ENCODE measurements at places on chromosomes 5 and 9.

- H3K4me1 ChIP-seq: no peaks in the 10 kb centered on the region
- H3K36me3 ChIP-seq: no peaks in the 10 kb centered on the region
- no peak for DNase-seq
- H3K27me3 ChIP-seq: no peaks in the 10 kb centered on the region
These were observed 71.6 kb upstream of the GALNT10 start for GRCh38 chr5:154118893-154119336.

DNA sequence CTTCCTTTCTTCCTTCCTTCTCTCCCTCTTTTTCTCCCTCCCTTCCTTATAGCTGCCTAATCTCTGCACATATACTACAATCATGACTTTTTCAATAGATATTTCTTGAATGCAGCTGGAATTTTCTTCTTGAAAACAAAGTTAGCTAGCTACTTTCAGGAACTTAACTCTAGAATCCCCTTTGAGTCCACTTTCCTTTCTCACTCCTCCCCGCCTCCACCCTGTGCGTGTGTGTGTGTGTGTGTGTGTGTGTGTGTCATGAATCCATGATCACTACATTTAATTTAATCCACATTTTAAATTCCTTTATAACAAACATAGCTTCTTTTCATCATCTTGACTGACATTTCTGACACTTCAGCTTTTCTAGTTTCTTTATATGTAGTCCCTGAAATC is 167.5 kb upstream of the KLF9 start:
- H3K4me1 ChIP-seq: no peaks in the 10 kb centered on the region
- no peak overlapping the region for H3K4me3 ChIP-seq
- no peak for DNase-seq

DNA sequence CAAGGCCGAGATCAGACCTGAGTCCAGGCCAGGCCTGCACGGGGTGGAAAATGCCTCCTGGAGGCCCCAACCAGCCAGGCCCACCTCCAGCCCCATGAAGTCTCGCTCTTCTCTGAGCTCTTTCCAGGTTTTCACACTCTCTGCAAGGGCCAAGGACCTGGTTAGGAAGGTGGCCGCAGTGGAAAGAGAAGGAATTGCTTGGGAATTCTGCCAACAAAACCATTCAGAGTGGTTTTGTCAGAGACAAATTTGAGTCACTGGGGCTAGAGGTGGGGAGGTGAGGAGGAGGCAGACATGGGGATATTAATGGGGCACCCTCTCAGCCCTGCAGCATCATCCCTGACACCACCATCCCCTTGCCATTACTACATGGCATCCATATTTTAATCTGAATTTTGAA is 261.0 kb downstream of the ROR2 start:
- no peaks in the 10 kb centered on the region for H3K27me3 ChIP-seq
- H3K4me3 ChIP-seq: no peak overlapping the region
- H3K27ac ChIP-seq: no peak overlapping the region
- no peaks in the 10 kb centered on the region for H3K36me3 ChIP-seq
- H3K4me1 ChIP-seq: no peaks in the 10 kb centered on the region

DNA sequence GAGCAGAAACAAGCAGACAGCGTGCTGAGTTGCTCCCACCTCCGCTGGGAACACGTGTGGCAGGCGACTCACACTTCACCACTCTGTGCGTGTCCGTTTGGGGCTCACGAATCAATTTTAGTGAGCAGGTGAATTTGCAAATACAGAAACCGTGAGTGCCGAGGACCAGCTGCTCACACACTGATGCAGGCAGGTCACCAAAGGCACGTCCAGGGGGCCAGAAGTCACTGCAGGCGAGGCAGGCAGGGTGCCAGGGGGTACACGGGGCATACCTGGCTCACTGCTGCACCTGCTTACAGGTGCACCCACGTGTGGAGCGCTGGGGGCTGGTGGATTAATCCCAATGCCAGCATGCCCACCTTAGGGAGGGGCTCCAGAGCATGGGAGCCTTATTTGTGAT is 68.8 kb downstream of the ZNF354C start:
- H3K27ac ChIP-seq: no peak overlapping the region
- no peaks in the 10 kb centered on the region for H3K27me3 ChIP-seq
- H3K4me1 ChIP-seq: no peaks in the 10 kb centered on the region
- H3K36me3 ChIP-seq: no peaks in the 10 kb centered on the region

DNA sequence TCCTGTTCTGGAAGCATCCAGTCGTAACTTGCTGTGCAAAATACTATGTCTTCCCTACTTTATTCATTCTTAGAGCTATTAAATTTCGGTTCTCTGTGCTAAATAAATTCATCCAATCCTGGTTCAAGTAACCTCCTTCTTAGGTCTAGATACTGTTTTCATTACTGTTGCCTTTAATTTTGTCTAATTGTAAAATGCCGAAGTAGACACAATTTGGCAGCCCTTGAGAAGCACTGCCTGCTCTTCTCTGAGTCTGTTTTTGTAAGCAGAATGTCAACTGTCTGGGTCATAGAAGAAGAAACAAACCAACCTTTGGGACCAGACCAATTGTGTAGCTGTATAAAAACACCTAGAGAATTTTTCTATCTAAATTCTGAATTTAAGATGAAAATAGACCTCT is 249.3 kb downstream of the PJA2 start:
- no peaks in the 10 kb centered on the region for H3K27me3 ChIP-seq
- DNase-seq: no peak
- H3K36me3 ChIP-seq: no peaks in the 10 kb centered on the region
- no peak overlapping the region for H3K4me3 ChIP-seq

DNA sequence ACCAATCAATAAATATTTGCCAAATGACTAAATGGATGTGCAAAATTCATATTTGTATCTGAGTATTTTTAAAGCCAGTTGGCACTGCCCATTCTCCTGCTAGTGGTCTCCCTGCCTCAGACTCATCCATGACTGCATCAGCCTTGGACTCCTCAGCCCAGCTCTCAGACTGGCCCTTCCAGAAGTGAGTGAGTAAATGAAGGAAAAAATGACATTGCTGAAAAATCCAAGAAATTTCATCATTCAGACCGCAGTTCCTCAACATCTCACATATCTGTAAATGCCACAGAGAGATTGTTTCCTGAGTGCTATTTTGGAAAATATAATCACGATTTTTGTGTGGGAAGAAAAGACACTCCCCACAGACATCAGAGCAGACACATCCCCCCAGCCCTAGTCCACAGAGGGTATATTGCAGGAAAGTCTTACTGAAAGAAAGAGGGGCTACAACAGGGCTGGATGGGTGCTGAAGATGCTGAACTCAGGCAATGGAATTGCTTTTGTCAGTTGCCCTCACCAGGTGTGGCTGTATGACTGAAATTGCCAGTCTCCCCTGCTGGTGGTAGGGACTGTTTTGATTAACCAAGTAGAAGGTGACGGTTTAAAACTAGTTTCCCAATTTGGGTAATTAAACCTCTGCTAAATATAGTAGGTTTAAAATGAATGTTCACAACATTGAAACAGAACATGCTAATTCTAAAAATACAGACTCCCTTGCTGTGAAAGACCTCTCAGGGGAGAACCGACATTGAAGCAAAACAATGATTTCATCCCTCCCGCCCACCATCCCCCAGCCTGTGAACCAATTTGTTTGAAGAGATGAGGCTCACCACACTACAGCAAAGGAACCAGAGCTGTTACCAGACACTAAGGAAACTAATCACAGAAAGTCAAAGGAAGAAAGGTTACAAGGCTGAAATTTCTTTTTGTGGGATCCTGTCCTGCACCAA is 158.8 kb downstream of the DEPDC1B start:
- no peak overlapping the region for H3K27ac ChIP-seq
- no peak for DNase-seq
- no peaks in the 10 kb centered on the region for H3K27me3 ChIP-seq
- H3K4me3 ChIP-seq: no peak overlapping the region
- H3K36me3 ChIP-seq: no peaks in the 10 kb centered on the region

GRCh38 chr5:88515881-88516819 is 247.5 kb upstream of the TMEM161B start:
- no peaks in the 10 kb centered on the region for H3K27me3 ChIP-seq
- no peak for DNase-seq
- H3K4me1 ChIP-seq: no peaks in the 10 kb centered on the region
- no peak overlapping the region for H3K4me3 ChIP-seq
- H3K36me3 ChIP-seq: no peaks in the 10 kb centered on the region

GRCh38 chr5:140557136-140557805 is at the start of gene SRA1:
TSS of gene SRA1 (minus strand) at chr5:140557473. CDS start at chr5:140557452, 21 bp downstream.
- DNase-seq: peak; percentile 94
- H3K4me3 ChIP-seq: peak within 1 kb of the TSS; percentile 89
- H3K27me3 ChIP-seq: no peaks in the 10 kb centered on the region
- peaks cover 5% of the 10 kb centered on the region for H3K4me1 ChIP-seq

GRCh38 chr9:87505869-87506678 is 8.4 kb downstream of the DAPK1 start:
- DNase-seq: no peak
- H3K27ac ChIP-seq: no peak overlapping the region
- H3K4me1 ChIP-seq: peaks cover 27% of the 10 kb centered on the region
- no peaks in the 10 kb centered on the region for H3K36me3 ChIP-seq
- no peaks in the 10 kb centered on the region for H3K27me3 ChIP-seq

- H3K4me3 ChIP-seq: no peak overlapping the region
- no peaks in the 10 kb centered on the region for H3K36me3 ChIP-seq
- H3K27ac ChIP-seq: no peak overlapping the region
- DNase-seq: no peak
- H3K4me1 ChIP-seq: no peaks in the 10 kb centered on the region
- H3K27me3 ChIP-seq: no peaks in the 10 kb centered on the region
These were observed 184.5 kb upstream of the PTGER4 start for GRCh38 chr5:40495237-40495635.

- no peaks in the 10 kb centered on the region for H3K4me1 ChIP-seq
- H3K4me3 ChIP-seq: no peak overlapping the region
- H3K36me3 ChIP-seq: no peaks in the 10 kb centered on the region
- H3K27me3 ChIP-seq: no peaks in the 10 kb centered on the region
- no peak overlapping the region for H3K27ac ChIP-seq
These were observed 76.5 kb upstream of the PJA2 start for GRCh38 chr5:109486200-109486804.

DNA sequence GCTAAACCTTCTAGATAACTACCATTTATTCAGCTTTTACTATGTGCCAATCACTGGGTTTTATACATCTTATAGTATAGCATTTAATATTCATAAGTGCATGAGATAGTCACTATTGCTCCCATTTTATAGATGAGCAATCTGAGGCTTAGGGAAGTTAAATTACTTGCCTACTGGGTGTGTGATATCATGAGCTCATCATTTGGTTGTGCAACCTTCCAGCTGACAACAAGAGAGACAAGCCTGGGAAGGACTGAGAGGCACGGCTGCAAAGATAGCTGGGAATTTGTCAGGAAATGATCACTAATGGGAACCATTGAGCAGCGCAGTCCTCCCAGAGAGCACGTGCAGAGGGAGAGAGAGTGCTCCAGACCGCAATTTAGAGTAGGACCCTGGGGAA is 481.6 kb upstream of the KIF2A start:
- no peaks in the 10 kb centered on the region for H3K36me3 ChIP-seq
- H3K27ac ChIP-seq: no peak overlapping the region
- no peak overlapping the region for H3K4me3 ChIP-seq
- no peaks in the 10 kb centered on the region for H3K4me1 ChIP-seq

DNA sequence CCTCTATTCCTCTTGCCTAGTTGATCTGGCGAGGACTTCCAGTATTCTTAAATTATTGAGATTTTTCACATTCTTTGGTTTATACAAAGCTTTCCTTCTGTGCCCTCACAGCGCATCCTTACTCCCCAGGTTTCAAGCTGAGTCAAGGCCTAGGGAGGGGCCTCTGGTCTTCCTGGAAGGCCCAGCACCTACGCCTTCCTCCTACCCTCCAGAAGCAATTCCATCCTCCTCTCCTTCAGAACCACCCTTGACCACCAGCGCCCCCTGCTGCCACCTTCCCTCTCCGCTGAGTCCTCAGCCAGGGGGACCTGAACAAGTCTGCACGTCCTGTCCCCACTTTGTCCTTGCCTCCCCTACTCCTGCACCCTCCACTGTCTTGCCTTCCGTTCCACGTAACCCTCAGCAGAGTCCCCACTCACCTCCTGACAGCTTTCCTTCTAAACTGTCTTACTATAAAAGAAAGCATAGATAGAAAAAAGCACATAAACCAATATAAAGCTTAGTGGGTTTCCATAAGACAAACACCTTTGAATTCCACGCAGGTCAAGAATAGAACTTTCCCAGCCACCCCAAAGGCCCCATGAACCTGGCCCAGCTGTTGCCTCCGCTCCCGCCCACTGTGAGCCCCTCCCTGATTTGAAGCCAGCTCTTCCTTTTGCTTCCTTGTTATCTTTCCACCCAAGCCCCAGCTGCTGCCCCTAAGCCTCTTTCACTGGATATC is 63.0 kb upstream of the CTSL start:
- no peak overlapping the region for H3K27ac ChIP-seq
- no peaks in the 10 kb centered on the region for H3K36me3 ChIP-seq
- peak; percentile 79 for DNase-seq
- peaks cover 3% of the 10 kb centered on the region for H3K4me1 ChIP-seq
- no peaks in the 10 kb centered on the region for H3K27me3 ChIP-seq

- no peak overlapping the region for H3K27ac ChIP-seq
- no peak overlapping the region for H3K4me3 ChIP-seq
- H3K4me1 ChIP-seq: no peaks in the 10 kb centered on the region
- H3K27me3 ChIP-seq: no peaks in the 10 kb centered on the region
These were observed 67.5 kb upstream of the RAPGEF1 start for GRCh38 chr9:131807144-131807983.

DNA sequence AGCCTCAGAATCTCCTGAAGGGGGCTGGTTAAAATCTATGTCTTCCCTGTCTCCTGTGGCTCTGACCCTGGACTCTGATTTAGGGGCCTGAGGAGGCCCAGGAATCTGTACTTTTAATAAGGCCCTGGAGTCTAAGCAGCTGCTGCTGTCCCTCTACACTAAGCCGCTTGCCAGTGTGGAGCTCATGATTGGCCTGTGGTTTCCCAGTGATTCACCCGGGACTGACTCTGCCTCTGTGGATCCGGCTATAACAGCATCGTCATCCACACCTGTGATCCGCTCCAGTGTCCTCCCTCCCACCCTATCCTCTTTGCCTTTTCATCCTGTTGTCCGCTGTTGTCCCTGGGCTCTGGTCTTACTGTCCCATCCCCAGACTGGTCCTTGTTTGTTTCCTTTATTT is 3.7 kb downstream of the SLC31A2 start:
- no peak overlapping the region for H3K27ac ChIP-seq
- H3K4me3 ChIP-seq: no peak overlapping the region
- no peak for DNase-seq
